ENCODE measurements at places on chromosomes 1 and 21. TPM values are rescaled to one million over a fixed set of nuclear protein-coding genes. Genes with fewer than 3 reads are reported as not detected.

The LCE1C gene
- total RNA-seq, result not detected

The COL16A1 gene
- total RNA-seq, result 140 TPM

DNA sequence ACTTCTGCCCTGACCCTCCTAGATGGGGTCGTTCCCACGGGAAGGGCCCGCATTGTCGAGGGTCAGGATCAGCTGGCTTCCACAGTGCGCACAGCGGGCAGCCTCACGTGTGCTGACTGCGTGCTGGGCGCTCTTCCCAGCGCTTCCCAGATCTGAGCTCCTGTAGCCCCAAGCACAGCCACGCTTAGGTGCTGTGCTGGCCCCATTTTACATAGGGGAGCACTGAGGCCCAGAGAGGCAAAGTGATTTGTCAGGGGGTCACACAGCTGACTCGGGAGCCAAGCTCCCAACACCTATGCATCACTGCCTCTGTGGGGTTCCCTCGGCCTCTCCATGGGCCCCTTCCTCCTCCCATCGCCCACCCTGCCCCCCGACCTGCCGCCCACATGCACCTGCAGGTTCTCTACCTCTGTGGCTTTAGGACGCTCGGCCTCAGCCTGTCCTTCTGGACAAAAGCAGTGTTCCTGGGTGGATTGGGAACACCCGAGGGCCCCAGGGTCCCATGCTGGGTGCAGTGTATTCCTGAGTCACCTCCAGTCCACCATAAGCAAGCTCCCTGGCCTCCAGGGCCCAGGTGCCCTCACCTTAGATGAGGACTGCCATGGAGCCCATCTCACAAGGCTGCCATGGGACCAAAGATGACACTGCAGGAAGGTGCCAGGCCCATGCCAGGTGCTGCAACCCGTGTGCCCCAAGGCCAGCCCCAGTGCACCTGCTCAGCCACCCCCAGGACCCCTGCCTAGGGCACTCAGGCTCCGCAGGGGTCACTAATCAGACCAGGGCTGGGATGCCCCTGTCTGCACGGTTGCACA lies 23.3 kb downstream of the TFF3 start:
- H3K27me3 ChIP-seq, result no peaks in the 10 kb centered on the region
- H3K4me3 ChIP-seq, result no peak overlapping the region
- no peak for DNase-seq
- H3K27ac ChIP-seq, result no peak overlapping the region
- no peaks in the 10 kb centered on the region for H3K4me1 ChIP-seq

- H3K36me3 ChIP-seq, result no peaks in the 10 kb centered on the region
- DNase-seq, result no peak
- no peak overlapping the region for H3K27ac ChIP-seq
- H3K4me3 ChIP-seq, result no peak overlapping the region
- H3K27me3 ChIP-seq, result no peaks in the 10 kb centered on the region
Observed at GRCh38 chr1:106768501-106768900, 288.0 kb upstream of the PRMT6 start.

GRCh38 chr1:38026592-38027200 lies 14.2 kb downstream of the UTP11 start:
- H3K27me3 ChIP-seq, result no peaks in the 10 kb centered on the region
- DNase-seq, result no peak
- H3K27ac ChIP-seq, result no peak overlapping the region
- no peaks in the 10 kb centered on the region for H3K4me1 ChIP-seq
- H3K36me3 ChIP-seq, result peaks cover 42% of the 10 kb centered on the region

DNA sequence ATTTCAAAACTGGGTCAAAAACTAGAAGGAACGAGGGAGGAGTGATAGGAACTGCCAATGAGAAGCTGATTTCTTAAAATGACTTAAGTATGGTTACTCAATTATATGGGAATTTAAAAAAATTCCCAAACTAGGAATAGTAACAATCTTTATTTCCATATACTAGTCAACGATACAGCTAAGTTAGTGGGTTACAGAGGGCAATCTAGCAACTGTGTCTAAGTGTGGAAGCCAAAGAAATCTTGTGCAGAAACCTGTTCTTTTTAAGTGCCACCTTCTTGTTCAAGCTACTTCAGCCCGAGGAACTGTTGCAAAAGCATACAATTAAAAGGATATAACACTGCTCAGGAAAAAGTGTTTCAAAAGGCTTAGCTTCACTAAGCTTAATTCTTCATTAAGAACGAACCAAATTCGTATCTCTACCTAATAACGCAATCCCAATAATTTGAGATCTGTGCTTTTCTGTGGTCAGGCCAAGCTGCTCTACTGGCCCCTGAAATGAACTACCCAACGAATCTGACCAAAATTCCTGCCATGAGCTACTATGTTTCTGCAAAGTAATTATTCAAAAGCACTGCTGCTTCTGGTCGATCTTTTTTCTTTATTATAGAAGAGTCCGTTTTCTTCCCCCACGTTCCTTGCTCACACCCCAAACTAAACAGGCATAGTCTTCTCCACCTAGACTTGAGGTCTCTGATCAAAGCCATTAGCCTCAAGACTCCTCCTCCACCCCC lies 1.8 kb downstream of the USP24 start:
- peak overlapping the region; percentile 61 for H3K4me3 ChIP-seq
- H3K27me3 ChIP-seq, result no peaks in the 10 kb centered on the region
- H3K27ac ChIP-seq, result peak overlapping the region; percentile 97
- DNase-seq, result no peak
- H3K36me3 ChIP-seq, result no peaks in the 10 kb centered on the region

DNA sequence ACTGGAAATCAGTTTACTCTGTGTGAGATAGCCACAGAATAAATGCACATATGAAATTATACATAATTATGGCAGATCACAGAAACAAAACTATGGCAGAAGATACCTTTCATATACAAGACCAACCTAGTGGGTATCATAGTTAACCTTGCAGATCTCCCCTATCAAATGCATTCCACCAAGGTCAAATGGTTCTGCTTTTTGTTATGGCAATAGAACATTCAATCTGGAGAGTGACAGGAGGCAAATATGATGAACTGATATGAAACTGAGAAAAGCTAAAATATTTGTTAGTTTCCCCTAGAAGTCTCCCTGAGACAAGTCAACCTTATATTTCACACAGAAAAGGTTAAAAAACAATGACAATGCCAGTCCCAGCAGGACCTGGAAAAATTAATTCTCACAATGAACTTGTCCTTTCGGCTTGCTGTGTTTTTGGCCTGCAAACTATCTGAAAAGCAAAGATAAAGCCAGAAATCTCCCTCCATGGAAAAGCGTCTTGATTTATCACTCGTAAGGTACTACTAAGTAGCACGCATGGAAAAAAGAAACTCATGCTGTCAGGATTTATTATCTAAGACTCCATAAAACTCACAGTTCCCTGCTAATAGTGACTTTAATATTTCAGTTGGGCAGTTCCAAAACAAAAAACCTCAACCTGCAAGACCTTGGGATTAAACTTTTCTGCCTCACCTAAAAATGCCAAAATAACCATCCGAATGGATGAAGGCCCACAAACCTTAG lies 174.3 kb downstream of the TGFBR3 start:
- no peak overlapping the region for H3K4me3 ChIP-seq
- H3K4me1 ChIP-seq, result peaks cover 44% of the 10 kb centered on the region
- peak overlapping the region; percentile 80 for H3K27ac ChIP-seq
- H3K36me3 ChIP-seq, result peaks cover 36% of the 10 kb centered on the region
- DNase-seq, result no peak

Measured in sigmoid colon (tissue), 7 donors.